Activated naive CD4-positive, alpha-beta T cell treated with anti-CD3 and anti-CD28 coated beads for 36 hours (primary cell): ENCODE measurements at places on chromosomes 4 and X. TPM values are rescaled to one million over a fixed set of nuclear protein-coding genes. Genes with fewer than 3 reads are reported as not detected.

DNA sequence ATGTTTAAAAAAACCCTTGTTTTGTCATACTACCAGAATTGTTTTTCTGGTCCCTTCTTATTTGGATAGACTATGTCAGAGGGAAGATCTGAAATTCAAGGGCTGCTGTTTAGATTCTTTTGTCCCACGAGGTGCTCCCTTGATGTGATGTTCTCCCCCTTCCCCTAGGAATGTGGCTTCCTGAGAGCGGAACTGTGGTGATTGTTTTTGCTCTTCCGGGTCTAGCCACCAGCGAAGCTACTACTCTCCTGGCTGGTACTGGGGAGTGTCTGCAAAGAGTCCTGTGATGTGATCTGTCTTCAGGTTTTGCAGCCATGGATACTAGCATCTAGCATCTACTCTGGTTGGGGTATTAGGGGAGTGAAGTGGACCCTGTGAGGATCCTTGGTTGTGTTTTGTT, 271.1 kb downstream of the DCAF12L2 start:
- H3K27me3 ChIP-seq: no peaks in the 10 kb centered on the region
- no peaks in the 10 kb centered on the region for H3K36me3 ChIP-seq
- no peak overlapping the region for H3K27ac ChIP-seq
- no peak overlapping the region for H3K4me3 ChIP-seq
- DNase-seq: no peak

DNA sequence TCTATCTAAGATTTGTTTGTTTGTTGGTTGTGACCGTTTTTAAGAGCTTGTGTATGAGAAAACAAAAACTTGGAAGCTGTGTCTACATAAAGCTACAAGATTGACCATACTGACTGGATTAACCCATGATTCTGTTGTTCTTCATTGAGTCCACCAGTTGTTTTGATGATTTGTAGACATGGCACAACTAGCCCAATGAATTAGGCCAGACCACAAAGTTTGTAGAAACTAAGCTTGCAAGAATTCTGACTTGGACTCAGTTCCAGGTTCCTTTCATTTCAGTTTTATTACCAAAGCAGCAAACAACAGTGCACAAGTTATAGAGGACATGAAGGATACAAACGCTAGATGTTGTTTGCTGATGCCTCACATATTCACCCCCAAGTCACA, 119.3 kb downstream of the RASGEF1B start:
- no peak overlapping the region for H3K4me3 ChIP-seq
- H3K36me3 ChIP-seq: no peaks in the 10 kb centered on the region
- no peak overlapping the region for H3K27ac ChIP-seq
- no peaks in the 10 kb centered on the region for H3K4me1 ChIP-seq
- no peak for DNase-seq

DNA sequence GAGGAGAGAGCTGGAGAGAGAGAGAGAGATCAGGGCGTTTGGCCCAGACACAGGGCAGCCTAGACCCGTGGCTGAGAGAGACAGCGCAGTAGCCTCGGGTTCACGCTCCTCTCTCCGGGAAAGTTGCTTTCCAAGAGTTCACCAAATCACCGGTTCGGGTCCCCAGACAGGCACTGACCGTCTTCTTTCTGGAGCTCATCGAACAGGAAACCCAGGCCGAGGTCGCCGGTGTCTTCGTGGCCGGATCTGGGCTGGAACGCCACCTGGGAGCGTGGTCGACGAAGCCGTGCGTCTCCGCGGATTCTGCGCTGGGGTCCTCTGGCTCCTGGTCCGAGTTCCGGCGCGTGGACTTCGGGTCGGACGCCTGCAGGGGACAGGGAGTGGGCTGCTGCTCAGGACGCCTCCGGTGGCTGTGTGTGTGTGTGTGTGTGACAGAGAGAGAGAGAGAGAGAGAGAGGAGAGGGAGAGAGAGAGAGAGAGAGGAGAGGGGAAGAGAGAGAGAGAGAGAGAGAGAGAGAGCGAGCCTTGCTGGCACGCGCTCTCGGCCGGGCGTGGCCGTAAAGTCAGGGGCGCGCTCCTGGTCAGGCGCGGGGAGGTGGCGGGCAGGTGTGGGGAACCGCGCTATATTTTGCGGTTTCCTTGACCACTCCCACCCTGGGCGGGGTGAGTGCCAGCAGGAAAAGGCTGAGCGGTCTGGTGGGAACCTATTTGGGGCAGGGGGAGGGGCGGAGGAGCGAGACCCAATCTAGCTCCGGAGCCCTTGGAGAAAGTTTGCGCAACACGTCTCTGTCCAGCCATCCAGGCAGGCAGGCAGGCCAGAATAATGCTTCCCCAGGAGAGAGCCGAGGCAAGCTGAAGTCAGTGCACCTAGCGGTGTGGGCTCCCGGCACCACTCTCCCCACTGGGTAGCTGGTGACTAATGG, 62.1 kb downstream of the RHOXF2B start:
- peak overlapping the region; percentile 62 for H3K4me3 ChIP-seq
- H3K4me1 ChIP-seq: peaks cover 8% of the 10 kb centered on the region
- no peak overlapping the region for H3K27ac ChIP-seq

Gene GLRB
- total RNA-seq: not detected

DNA sequence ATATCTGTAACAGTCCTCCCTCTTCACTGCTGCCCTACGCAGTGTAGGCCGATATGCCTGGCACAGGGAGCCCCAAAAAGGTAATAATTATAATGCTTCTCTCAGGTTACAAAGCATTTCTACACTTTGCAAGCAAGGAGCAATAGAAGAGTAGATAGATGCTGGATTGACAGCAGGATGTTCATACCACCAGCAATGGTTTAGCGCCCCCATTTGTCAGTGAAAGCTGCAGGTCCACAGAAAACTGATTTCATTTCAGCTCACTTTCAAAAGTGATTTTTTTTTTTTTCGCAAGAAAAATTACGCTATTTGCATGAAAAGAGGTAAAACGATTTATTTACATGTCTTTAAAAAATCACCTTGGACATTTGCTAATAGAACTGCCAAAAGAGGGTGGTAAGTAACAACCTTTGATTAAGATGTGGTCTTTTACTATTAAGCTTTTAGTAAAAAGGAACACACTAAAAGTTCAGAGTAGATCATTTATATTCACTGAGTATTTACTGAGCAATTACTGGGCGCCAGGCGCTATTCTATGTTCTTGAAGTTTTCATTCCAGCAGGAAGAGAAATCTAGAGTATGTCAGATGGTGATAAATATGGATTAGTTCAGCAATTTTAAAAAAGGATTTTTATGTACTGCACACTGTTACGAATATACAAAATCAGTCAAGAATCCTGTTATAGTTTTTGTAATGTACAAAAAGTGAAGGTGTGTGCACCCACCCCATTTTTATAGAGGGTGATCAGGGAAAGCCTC, 34.4 kb downstream of the HPF1 start:
- no peak overlapping the region for H3K27ac ChIP-seq
- peaks cover 2% of the 10 kb centered on the region for H3K36me3 ChIP-seq

GRCh38 chr4:138050601-138051000, 191.5 kb downstream of the SLC7A11 start:
- H3K36me3 ChIP-seq: no peaks in the 10 kb centered on the region
- H3K4me1 ChIP-seq: no peaks in the 10 kb centered on the region
- DNase-seq: no peak
- H3K27me3 ChIP-seq: no peaks in the 10 kb centered on the region

DNA sequence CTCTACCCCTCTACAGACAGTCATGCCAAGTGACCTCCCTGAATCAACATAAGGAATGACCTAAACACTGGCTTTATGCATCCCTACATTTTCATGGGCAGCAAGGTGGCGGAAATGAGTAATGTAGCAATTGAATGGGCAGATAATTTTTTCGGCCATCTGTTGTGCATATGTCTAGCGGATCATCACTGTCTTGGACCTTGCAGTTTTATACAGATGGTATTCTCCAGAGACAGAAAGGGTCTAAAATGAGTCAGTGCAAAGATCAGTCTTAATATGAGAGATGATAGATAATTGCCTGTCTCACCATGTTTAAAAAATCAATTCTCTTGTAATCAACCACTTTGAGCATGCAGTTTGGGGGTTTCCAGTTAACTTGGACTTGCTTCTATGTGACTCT, 177.3 kb upstream of the DKK2 start:
- H3K27ac ChIP-seq: no peak overlapping the region
- no peaks in the 10 kb centered on the region for H3K36me3 ChIP-seq
- H3K4me3 ChIP-seq: no peak overlapping the region
- H3K27me3 ChIP-seq: no peaks in the 10 kb centered on the region

- no peak for DNase-seq
- no peaks in the 10 kb centered on the region for H3K27me3 ChIP-seq
- H3K4me1 ChIP-seq: peaks cover 66% of the 10 kb centered on the region
- no peaks in the 10 kb centered on the region for H3K36me3 ChIP-seq
- peak overlapping the region; percentile 78 for H3K4me3 ChIP-seq
Observed at GRCh38 chrX:12954376-12954775, 20.5 kb upstream of the TMSB4X start.

DNA sequence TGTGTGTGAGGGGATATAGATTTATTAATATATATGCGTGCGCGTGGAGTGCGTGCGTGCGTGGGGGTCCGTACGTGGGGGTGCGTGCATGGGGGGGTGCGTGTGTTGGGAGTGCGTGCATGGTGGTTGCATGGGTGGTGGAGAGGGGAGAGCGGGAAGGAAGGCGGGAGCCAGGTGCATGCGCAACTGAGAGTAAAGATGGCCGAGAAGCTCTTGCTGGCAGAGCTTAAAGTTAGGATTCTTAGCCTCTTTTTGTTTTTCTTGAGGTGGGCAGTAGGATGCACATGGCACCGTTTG, 45.8 kb downstream of the TEX13B start:
- H3K36me3 ChIP-seq: no peaks in the 10 kb centered on the region
- no peak for DNase-seq
- no peak overlapping the region for H3K27ac ChIP-seq
- H3K4me3 ChIP-seq: peak overlapping the region; percentile 44
- peaks cover 5% of the 10 kb centered on the region for H3K4me1 ChIP-seq
- peaks cover 20% of the 10 kb centered on the region for H3K27me3 ChIP-seq

Gene RBMX
- total RNA-seq: 280 TPM

GRCh38 chrX:69268611-69269010, 103.4 kb upstream of the PJA1 start:
- no peaks in the 10 kb centered on the region for H3K27me3 ChIP-seq
- H3K27ac ChIP-seq: no peak overlapping the region
- H3K36me3 ChIP-seq: no peaks in the 10 kb centered on the region
- no peak for DNase-seq
- H3K4me3 ChIP-seq: no peak overlapping the region

DNA sequence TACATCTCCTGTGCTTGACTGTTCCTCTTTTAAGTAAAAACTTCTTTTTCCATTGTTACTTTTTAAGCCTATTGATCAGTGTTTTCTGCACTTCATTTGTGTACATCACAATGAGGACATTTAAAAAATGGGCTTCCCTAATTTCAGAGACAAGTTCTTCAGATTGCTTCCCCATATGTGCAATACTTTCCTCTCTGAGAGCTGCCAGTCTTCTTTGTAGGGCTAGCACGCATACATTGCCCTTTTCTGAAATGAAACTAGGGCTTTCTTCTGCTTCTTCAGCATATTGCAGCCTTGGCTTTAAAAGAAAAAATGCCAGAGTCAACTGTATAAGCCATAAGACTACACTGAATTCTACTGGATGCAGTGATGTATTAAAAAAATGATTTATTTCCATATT, 37.8 kb downstream of the FAT4 start:
- no peak for DNase-seq
- no peak overlapping the region for H3K27ac ChIP-seq
- H3K4me1 ChIP-seq: no peaks in the 10 kb centered on the region
- no peak overlapping the region for H3K4me3 ChIP-seq

Gene TCEAL9
- total RNA-seq: 3.5 TPM

Gene IL13RA1
- 1.9 TPM for total RNA-seq

- H3K27me3 ChIP-seq: peaks cover 7% of the 10 kb centered on the region
- H3K36me3 ChIP-seq: no peaks in the 10 kb centered on the region
- DNase-seq: no peak
- no peaks in the 10 kb centered on the region for H3K4me1 ChIP-seq
Observed at GRCh38 chr4:174069848-174070330, 213.6 kb downstream of the FBXO8 start.

GRCh38 chr4:166008510-166008909, 135.5 kb downstream of the TLL1 start:
- no peak overlapping the region for H3K27ac ChIP-seq
- H3K36me3 ChIP-seq: no peaks in the 10 kb centered on the region
- no peak for DNase-seq
- H3K4me1 ChIP-seq: no peaks in the 10 kb centered on the region

DNA sequence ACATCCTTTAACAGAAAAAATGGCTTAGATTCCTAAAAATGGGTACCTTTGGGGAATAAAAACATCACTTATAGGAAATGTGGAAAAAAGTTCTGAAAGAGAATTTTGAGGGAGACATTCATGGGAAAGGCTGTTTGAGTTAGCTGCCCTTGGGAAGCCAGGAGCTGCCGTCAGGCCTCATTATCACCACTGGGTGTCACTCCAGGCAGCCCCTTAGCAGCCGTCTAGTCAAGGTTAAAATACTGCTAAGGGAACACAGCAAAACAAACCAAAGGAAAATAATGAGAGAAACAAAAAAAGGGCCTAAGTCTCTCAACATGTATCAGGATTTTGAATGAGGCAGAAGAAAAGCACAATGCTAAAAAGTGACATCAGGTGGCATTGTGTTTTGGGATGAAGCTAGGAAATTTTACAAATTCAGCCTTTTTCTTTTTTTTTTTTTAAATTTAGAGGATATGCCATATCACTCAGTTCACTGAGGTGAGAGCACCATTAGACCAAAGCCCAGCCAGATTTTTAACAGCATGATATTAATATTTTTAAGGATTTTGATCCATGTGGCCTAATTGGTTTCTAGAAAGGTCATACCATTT, 235.3 kb downstream of the GPAT3 start:
- H3K36me3 ChIP-seq: no peaks in the 10 kb centered on the region
- H3K27me3 ChIP-seq: peaks cover 11% of the 10 kb centered on the region
- H3K4me3 ChIP-seq: no peak overlapping the region
- DNase-seq: peak; percentile 28
- no peak overlapping the region for H3K27ac ChIP-seq

DNA sequence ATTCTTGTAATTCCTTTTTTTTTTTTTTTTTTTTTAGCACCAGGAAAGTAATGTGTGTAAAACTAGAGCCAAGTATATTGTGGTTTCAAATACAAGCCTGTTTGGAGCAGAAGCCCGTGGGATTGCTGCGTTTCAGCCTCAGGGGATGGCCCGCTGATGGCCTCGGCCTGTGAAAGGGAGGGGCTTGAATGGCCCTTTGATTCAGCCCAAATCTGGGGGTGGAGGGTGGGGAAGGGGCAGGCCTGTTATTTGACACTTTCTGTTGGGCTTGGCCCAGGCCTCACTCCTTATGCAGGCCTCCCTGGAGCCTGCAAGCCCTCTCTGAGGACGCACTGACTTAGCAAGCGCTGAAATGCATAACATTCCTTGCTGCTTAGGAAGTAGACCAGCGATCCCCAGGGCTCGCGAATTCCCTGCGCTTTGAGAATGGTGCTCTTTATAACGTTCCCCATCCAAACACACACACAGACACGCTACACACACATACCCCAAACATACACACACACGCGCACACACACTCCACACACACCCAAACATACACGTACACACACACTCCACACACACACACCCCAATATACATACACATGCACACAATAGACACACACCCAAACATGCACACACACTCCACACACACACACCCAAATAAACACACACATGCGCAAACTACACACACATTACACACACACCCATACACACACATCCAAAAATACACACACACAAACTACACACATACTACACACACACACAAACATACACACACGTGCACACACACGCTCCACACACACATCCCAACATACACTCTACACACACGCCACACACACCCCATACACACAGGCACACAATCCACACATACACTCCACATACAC, 29.6 kb downstream of the TLR10 start:
- H3K27me3 ChIP-seq: no peaks in the 10 kb centered on the region
